ENCODE measurements at places on chromosomes 7 and 10.

- DNase-seq = no peak
Observed at GRCh38 chr7:149860821-149861727, 12.7 kb upstream of the ATP6V0E2 start.

GRCh38 chr7:134532180-134532953 is 5.0 kb downstream of the AKR1B10 start:
- no peak for DNase-seq

GRCh38 chr7:22487978-22488642 is 11.9 kb downstream of the STEAP1B start:
- no peak for DNase-seq

GRCh38 chr10:132827423-132827789 is 41.5 kb upstream of the NKX6-2 start:
- no peak for DNase-seq

- DNase-seq = no peak
Observed at GRCh38 chr10:96295475-96295874, 8.8 kb upstream of the DNTT start.

DNA sequence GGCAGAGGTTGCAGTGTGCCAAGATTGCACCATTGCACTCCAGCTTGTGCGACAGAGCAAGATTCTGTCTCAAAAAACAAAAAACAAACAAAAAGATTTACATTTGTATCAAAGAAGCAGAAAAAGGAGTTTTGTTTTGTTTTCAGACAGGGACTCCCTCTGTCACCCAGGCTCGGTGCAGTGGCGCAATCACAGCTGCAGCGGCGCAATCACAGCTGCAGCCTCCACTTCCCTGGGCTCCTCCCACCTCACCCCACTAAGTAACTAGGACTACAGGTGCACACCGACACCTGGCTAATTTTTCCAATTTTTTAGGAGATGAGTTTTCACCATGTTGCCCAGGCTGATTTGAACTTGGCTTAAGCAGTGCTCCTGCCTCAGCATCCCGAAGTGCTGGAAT is 1.8 kb downstream of the ARMC10 start:
- DNase-seq = no peak

GRCh38 chr7:8817448-8818036 is 384.1 kb downstream of the NXPH1 start:
- no peak for DNase-seq

DNA sequence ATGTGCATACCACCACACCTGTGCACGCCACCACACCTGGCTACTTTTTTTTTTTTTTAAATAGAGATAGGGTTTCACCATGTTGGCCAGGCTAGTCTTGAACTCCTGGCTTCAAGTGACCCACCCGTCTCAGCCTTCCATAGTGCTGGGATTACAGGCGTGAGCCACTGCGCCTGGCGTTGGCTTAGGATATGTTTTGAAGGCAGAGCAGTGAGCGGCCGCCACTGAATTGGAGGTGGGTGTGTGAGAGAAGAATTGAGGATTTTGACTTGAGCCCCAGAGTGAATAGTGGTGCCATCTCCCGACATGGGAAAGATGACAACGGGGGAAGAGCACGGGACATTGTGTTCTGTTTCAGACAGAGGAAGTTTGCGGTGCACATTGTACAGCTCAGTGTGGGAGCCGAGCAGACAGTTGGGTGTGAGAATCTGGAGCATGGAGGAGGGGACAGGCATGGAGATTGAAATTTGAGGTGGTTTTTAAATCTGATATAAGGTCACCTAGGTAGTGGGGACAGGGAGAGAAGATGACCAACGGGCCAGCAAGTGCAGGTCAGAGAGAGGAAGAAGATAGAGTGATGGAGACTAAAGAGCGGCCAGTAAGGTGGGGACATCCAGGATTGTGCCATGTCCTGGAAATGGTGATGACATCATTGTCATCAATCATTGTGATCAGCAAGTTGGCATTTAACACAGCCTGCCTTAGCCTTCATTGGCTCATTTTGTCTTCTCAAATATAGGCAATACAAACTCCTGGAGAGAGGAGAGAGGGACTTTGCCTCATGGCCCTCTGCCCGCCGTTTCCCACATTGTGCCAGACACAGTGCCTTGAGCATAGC is 35.8 kb downstream of the VWA2 start:
- no peak for DNase-seq

GRCh38 chr7:94580601-94581000 is 71.0 kb downstream of the CASD1 start:
- no peak for DNase-seq

GRCh38 chr10:117519879-117520278 is 22.7 kb upstream of the EMX2 start:
- DNase-seq = no peak

DNA sequence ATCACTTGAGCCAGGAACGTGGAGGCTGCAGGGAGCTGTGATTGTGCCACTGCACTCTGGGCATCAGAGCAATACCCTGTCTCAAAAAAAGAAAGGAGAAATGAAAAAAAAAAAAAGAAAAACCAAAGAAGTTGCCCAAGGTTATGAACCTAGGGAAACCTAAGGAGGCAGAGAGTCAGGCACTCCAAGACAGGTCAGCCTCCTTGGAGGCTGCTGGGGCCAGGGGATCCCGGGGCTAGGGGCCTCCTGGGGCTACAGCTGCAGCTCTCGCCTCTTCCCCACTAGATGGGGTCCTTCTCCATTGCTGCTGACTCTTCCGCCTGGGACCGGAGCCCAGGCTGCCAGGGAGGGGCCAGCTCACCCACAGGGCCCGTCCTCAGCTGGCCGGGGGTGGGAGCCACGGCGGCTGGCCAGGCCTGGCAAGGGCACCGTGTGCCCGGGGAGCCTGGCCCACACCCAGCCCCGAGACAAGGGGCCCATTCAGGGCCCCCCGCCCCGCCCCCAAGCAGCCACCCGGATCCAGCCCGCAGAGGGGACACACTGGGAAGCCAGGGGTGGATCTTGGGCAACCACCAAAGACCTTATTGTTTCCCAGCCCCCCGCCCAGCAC is 1.7 kb upstream of the SPACDR start:
- DNase-seq = no peak

DNA sequence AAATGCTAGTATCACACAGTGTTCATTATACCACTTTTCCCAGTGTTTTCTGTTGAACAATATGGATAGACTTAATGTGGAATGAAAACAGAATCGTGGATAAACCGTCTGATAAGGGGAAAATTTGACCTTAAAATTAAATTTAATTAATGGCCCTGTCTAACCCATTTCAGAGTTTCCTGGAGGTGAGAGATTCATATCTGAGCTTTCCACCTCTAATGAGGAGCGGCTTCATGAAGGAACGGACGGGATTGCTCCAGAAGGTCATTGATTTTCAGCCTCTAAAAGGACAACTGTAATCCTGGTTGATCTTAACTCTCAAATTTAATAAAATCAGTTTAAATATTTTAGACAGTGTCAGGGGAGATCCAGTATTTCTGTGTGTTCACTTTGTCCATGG is 874.9 kb downstream of the GRID1 start:
- DNase-seq = no peak

- DNase-seq = no peak
Observed at GRCh38 chr10:49222170-49222569, 34.0 kb upstream of the TMEM273 start.

DNA sequence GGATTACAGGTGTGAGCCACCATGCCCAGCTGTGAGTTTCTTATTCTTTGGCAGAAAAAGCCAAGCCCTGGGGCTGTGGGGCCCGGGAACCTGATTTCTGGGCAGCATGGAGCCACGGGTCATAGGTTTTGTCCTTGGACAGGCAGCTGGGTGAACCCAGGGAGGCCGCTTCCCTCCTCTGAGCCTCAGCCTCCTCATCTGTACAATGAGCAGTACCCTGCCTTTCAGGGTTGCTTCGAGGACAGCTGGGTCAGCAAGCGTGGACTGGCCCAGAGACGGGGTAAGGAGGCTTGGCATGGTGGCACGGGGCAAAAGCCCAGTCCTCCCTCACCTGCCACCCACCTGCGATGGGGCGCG is 84.1 kb upstream of the GNA12 start:
- DNase-seq = no peak

DNA sequence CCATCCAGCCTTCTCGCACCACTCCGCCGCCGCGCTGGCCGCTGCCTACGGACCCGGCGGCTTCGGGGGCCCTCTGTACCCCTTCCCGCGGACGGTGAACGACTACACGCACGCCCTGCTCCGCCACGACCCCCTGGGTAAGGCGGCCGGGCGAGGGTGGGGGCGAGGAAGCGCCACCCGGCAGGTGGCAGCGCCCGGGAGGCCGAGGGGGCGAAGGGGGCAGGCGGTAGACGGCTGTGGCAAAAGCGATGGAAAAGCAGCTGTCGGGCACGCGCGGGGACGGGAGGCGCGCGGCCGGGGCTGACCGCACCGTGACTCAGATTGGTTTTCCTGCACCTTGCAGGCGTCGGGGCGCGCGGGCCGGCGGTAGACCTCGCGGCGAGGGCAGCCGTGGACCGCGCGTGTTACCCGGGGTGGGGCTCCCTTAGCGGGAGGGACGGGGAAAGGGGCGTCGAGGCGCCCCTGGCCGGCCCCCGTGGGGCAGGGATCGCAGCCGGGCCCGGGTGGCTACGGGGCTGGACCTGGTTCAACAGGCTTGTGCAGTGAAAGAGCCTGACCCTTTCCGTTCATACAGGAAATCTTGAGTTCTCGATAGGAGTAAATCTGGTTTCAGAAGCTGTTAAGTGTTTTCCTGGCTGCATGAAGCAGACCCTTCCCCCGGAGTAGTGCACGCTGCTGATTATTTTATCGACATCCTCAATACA is 608 bp downstream of the HHEX start:
- peak; percentile 64 for DNase-seq

DNA sequence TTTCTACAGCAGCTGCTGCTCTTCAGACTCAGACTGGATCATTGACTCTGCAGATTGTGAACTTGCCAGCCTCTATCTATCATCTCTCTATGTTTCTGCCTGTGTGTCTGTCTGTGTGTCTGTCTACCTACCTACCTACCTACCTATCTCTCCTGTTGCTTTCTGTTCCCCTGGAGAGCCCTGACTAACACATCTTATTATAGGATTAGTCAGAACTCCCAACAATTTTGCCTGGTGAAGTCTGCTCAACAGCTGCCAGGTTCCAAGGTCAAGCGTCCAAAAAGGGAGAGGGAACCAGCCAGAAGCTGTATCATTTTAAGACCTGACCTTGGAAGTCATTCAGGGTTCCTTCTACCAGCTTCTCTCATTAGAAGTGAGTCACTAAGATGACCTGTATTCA is 579.0 kb upstream of the DPP6 start:
- DNase-seq = no peak

GRCh38 chr7:129886167-129886817 is 66.5 kb downstream of the UBE2H start:
- no peak for DNase-seq

DNA sequence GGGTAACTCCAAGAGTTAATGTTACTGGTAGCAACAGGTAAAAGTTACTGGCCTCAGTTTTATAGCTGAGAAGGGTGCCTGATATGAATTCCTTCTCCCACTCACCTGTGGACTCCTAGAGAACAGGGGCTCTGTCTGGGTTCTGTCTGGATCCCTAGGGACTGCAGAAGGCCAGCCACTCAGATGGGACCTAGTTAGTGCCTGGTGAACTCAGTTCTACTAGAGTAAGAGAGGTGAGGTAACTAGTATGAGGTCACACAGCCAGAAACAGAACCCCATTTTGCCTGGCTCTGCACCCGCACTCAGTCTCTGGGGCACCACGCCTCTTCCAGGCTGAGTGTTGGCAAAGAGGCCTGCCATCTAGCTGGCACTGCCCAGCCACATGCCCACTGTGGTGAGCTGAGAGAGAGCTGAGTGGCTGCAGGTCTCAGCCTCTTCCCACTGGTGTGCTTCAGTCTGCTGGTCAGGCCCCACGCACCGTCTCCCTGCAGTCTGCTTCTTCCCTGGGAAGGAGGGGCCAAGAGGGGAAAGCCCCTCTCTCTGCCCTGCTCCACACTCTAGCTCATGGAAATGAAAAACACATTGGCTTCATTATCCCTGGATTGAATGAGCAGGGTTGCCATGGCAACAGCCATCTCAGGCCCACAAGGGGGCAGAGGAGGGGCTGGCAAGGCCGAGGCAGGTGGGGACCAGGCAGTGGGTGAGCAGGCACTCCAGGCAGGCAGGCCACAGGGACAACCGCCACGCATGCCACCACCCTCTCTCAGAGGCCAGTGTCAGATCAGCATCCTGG is 110.6 kb downstream of the ZMIZ1 start:
- DNase-seq = no peak

- DNase-seq = no peak
Observed at GRCh38 chr7:133364959-133365690, 112.2 kb downstream of the EXOC4 start.

DNA sequence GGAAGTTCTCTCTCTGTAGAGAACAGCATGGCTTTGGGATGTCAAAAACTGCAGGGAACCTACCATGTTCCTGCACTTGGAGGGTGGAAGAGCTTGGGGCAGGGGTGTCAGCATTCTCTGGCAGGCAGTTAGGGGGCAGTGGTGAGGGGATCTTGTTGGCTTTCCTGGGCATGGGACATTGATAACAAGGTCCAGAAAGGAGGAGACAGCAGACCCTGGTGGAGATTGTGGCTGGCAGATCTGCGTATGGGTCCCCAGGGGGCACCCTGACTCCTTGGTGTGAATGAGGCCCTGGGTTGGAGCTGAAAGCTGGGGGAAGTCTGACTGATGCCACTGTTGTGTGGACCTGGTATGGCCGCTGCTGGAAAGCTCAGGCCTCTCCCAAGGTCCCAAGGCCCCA is 22.9 kb upstream of the CAMK2B start:
- no peak for DNase-seq

DNA sequence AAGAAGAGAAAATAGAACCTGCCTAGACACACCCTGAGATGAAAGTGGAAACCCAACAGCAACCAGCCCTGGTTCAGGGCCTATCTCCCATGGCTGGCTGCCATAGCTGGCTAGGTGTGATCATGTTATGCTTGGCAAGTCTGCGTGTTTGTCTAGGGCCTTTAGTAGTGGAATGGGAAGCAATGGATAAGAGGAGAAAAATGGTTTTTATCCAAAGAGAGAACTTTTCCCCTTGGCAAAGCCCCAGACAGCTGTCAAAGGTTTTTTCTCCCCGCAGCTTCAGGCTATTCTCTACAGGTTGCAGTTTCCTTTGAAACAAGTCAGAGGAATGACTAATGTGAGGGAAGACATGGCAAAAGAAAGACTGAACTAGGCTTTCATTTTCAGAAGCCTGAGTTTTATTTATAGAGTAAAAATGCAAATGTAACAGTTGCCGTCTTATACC is 161.5 kb downstream of the SEMA3D start:
- no peak for DNase-seq

- DNase-seq = no peak
Observed at GRCh38 chr10:88292185-88292514, 291.0 kb downstream of the RNLS start.

DNA sequence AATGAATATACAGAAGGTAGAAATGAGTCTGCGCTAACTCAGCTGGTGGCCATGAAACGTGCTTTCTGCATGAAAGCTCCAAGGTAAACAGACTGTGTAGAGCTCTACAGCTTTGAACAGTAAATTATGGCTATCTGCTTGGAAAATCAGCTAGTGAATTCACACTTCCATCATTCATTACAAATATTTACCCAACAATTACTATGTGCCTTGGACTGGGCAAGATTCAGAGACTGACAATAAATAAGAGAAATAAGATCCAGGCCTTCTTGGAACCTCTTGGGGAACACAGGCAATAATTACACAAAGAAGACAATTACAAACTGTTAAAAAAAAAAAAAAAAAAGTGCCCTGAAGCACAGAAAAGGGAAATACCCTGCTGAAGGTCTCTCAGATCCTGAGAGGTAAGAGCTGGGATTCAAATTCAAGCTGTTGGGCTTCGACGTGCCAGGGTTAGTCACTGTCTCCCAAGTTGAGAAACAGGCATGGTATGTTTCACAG is 15.8 kb downstream of the TSPAN12 start:
- DNase-seq = no peak

Data from activated gamma-delta T cell (primary cell).